ENCODE measurements at places on chromosomes 3 and 15. TPM values are rescaled to one million over a fixed set of nuclear protein-coding genes. Genes with fewer than 3 reads are reported as not detected.

GRCh38 chr3:27535809-27536392 is 51.7 kb upstream of the SLC4A7 start:
- peaks cover 50% of the 10 kb centered on the region for H3K4me1 ChIP-seq
- H3K4me3 ChIP-seq, result no peak overlapping the region
- H3K27ac ChIP-seq, result peak overlapping the region; percentile 81
- DNase-seq, result no peak

DNA sequence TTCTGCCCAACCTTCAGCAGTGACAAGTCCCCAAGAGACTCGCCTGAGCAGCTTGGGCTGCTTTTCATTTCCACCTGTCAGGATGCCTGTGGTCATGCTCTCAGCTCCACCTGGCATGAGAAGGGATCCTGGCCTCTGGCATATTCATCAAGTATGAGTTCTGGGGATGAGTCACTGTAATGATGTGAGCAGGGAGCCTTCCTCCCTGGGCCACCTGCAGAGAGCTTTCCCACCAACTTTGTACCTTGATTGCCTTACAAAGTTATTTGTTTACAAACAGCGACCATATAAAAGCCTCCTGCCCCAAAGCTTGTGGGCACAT is 3.5 kb downstream of the MYD88 start:
- H3K4me3 ChIP-seq, result no peak overlapping the region
- H3K27me3 ChIP-seq, result no peaks in the 10 kb centered on the region
- H3K4me1 ChIP-seq, result peaks cover 32% of the 10 kb centered on the region
- peaks cover 24% of the 10 kb centered on the region for H3K36me3 ChIP-seq
- no peak for DNase-seq
- no peak overlapping the region for H3K27ac ChIP-seq

DNA sequence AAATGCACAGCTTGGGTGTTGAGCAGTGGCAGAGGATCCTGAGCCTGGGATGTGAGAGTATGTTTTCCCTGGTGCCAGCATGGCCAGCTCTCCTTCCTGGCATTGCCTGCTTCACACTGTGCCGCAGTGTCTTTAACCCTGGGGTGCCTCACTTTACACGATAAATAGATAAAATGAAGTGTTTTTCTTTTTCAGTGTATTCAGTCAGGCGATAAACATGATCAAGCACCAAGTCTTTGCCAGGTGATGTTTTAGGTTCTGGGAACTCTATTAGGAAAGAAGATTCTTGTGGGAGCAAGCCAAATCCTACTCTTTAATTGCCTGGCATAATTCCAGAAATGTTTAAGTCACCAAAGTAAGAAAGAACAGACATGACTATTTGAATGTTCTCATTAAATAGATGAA is 14.0 kb downstream of the ABHD6 start:
- no peaks in the 10 kb centered on the region for H3K36me3 ChIP-seq
- no peak overlapping the region for H3K27ac ChIP-seq
- H3K4me3 ChIP-seq, result no peak overlapping the region
- H3K27me3 ChIP-seq, result no peaks in the 10 kb centered on the region

Gene HYKK
- total RNA-seq, result 15.7 TPM
